Liver (tissue), 10 donors: ENCODE measurements at places on chromosomes 11 and 22. TPM values are rescaled to one million over a fixed set of nuclear protein-coding genes. Genes with fewer than 3 reads are reported as not detected.

DNA sequence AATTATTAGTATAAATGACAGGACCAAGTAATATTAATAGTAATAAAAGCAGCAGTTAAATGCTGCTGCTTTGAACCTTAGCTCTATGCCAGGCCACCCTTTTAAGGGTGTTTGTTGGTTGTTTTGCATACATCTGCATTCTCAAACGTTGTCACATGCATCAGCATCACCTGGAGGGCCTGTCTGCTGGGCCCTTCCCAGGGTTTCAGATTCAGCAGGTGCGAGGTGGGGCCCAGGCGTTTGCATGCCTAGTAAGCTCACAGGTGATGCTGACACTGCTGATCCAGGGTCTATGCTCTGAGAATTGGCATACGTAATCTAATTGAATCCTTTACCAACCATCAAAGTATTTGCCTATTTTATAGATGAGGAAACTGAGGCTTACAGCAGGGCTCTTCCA is 246.5 kb downstream of the CADM1 start:
- H3K27me3 ChIP-seq = no peaks in the 10 kb centered on the region
- no peak overlapping the region for H3K4me3 ChIP-seq
- no peaks in the 10 kb centered on the region for H3K36me3 ChIP-seq
- no peak overlapping the region for H3K27ac ChIP-seq
- no peak for DNase-seq
- H3K4me1 ChIP-seq = no peaks in the 10 kb centered on the region

DNA sequence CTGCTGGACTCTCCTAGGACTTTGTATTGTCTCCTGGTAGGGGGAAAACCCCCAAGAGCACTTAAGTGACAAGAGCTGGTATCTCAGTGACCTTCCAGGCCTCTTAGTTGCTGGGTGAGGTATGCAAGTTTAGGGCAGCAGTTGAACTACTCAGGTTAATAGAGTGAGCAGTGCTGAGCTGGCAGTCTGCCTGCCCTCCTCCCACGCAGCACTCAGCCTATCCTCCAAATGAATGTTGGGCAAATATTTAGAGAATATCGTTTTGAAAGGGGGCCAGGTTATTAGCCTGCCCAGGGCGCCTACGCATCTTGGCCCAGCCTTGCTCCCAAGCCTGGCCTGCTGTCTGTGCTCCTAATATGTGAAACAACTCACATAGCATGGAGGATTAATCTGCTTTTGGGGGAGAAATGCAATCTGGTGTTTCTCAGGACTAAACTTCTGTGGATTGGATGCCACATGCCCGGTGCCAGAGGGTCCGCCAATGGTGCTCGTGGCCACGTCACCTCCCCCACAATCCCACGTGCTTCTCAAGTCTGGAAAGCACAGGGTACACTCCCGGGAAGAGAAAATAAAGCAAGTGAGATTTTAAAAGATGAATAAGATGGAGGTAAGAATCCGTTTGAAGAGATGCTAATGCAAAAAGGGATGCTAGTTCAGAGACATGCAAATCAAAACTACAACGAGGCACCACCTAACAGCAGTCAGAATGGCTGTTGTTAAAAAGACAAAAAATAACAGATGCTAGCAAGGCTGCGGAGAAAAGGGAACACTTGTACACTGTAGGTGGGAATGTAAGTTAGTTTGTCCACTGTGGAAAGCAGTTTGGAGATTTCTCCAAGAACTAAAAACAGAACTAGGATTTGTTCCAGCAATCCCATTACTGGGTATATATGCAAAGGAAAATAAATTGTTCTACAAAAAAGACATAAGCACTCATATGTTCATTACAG is 67.7 kb downstream of the SPON1 start:
- H3K27me3 ChIP-seq = no peaks in the 10 kb centered on the region

- H3K4me1 ChIP-seq = no peaks in the 10 kb centered on the region
- H3K36me3 ChIP-seq = no peaks in the 10 kb centered on the region
- H3K27me3 ChIP-seq = no peaks in the 10 kb centered on the region
- DNase-seq = no peak
- no peak overlapping the region for H3K27ac ChIP-seq
Measured at GRCh38 chr11:26442131-26442530, 110.2 kb downstream of the ANO3 start.

DNA sequence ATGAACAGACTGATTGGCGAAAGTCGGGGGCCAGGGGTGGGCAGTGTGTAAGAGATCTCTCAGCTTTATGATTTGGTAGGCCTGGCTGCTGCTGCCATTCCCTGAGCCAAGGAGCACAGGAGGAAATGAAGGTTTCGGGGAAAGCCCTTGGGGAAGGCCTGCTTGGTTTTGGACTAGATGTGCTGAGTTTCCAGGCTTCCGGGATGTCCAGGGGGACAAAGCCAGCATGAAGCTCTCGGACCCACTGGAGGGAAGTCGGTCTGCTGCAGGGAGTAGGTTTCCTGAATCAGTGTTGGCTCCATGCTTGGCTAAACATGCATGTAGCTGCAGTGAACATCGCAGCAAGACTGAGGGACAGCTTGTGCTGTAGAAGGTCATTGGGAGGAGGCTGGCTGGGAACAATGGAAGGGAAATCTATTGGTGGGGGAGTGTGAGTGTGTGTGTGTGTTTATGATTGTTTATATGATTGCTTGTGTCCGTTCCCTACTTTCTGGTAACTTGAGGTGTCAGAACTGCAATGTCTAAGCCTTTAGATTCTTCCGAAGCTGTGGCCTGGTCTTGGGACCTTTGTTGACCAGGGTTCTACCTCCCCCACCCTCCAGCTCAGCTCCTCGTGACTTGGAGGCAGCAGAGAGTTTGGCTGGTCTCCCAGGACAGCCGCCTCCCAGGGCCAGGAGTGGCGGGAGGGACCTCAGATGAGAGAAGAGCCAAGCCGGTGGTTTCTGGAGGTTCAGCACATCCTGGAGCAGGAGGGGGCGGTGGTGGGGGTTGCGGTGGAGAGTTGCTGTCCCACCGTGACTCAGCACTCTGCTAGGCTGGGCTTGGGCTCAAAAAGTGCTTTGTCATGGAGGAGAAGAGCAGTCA is 4.0 kb upstream of the FTH1 start:
- H3K36me3 ChIP-seq = no peaks in the 10 kb centered on the region
- peaks cover 43% of the 10 kb centered on the region for H3K4me1 ChIP-seq
- no peaks in the 10 kb centered on the region for H3K27me3 ChIP-seq
- peak; percentile 97 for DNase-seq

GRCh38 chr11:35838071-35838470 is 105.8 kb upstream of the LDLRAD3 start:
- no peak for DNase-seq
- no peak overlapping the region for H3K27ac ChIP-seq
- no peak overlapping the region for H3K4me3 ChIP-seq

The TCN2 gene
- total RNA-seq = 12.4 TPM

The CARNS1 gene
- total RNA-seq = 0.08 TPM

The PRG2 gene
- total RNA-seq = not detected

The TREH gene
- total RNA-seq = not detected

The OR6T1 gene
- total RNA-seq = not detected
